Activated CD4-positive, alpha-beta T cell treated with anti-CD3 and anti-CD28 coated beads, Interleukin-2, amount 50 U/mL, for 24 hours (primary cell): ENCODE measurements at places on chromosomes 2 and 18.
A peak's percentile ranks its signal among the peaks of the same experiment; 100 is the strongest.

- DNase-seq: no peak
Observed at GRCh38 chr2:174797781-174798276, 33.6 kb upstream of the CHRNA1 start.

GRCh38 chr18:80171054-80171872, 62.2 kb downstream of the ADNP2 start:
- peak; percentile 30 for DNase-seq

DNA sequence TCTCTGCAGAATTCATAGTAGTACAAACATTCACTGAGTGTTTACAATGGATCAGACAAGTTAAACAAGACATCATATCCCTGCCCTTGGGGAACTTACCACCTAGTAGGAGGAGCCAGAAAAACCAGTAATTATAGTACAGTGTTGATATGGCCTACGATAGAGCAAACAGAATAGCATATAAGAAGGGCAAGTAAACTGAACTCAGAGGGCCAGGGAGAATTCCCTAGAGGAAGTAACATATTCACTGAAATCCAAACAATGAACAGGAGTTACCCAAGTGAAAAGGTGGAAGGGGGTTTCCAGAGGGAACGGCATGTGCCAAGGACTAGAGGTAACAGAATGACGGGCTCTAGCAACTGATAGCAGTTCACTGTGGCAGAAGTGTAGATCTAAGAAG, 34.1 kb downstream of the NHEJ1 start:
- DNase-seq: no peak

GRCh38 chr2:28833740-28834470, 23.3 kb downstream of the SPDYA start:
- DNase-seq: no peak

GRCh38 chr2:42128721-42129486, 40.2 kb upstream of the EML4 start:
- DNase-seq: no peak

GRCh38 chr18:13616041-13616440, 110.3 kb downstream of the FAM210A start:
- DNase-seq: no peak

GRCh38 chr2:148720501-148721001, 76.0 kb downstream of the EPC2 start:
- DNase-seq: no peak

- DNase-seq: no peak
Observed at GRCh38 chr2:11809586-11810236, 63.3 kb downstream of the LPIN1 start.

DNA sequence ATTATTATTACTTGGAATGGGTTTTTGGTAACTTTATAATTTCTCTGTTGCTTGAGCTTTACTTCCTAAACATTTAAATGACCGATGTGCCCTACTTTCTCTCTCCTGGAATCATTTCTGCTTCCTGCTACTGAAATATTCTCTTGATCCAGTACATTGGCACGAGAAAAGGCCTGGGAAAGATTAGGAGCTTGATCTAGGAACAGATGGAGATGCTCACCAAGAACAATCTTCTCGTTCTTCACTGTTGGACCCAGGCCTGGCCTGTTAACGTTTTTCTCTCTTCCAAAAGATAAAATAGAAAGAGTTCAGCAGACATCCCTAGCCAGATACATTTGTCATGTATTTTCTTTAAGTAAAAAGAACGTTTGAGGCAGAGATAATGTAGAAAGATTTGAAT, 1356.8 kb upstream of the CRIM1 start:
- no peak for DNase-seq

GRCh38 chr2:41222593-41222992, 770.7 kb upstream of the SLC8A1 start:
- no peak for DNase-seq

- DNase-seq: no peak
Observed at GRCh38 chr2:80050246-80050645, 254.3 kb downstream of the LRRTM1 start.

DNA sequence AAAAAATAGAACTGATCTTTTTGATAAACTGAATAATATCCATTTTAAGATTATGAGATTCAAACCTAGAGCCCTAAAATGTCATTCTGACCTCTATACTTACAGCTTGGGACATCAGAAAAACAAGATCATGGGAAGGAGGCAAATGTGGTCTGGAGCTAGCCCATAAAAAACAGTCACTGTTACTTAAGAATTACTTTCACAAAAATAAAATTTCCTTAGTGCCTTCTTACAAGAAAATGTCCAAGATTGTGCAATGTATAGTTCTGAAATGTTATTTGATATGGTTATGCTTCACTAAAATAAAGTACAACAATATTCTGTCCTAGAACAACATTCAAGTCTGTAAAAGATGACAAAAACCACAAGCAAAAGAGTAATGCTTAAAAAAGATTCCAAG, 247.6 kb downstream of the DYM start:
- DNase-seq: no peak

GRCh38 chr2:179264368-179265081, at the start of gene SESTD1:
Gene SESTD1 (minus strand): TSS chr2:179264832. CDS start chr2:179191841, 72,991 bp downstream.
- peak; percentile 23 for DNase-seq

- no peak for DNase-seq
Observed at GRCh38 chr2:43343573-43344304, 117.3 kb upstream of the ZFP36L2 start.

DNA sequence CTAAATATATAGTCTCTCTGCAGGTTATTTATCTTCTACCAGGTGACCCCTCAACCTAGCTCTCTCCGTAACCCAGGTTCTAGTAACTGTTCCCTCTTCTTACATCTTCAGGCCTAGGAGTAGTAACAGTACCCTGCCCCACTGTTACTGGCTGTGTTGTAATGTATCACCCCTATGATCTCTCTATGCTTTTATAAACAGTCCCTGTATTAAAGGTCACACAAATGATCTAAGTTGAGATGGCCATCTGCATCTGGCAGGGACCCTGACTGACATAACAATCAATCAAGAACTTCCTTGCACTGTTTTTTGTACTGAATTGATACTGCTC, 219.7 kb upstream of the STK17B start:
- no peak for DNase-seq

GRCh38 chr2:126172631-126173184, 483.2 kb upstream of the GYPC start:
- DNase-seq: no peak

- DNase-seq: no peak
Observed at GRCh38 chr2:101018934-101019333, 16.8 kb downstream of the RPL31 start.

- DNase-seq: no peak
Observed at GRCh38 chr2:64331114-64331645, 122.8 kb upstream of the LGALSL start.

GRCh38 chr2:181677912-181678586, 2.3 kb downstream of the NEUROD1 start:
- DNase-seq: no peak

GRCh38 chr2:112995346-112995920, 9.8 kb upstream of the IL36A start:
- no peak for DNase-seq

- DNase-seq: no peak
Observed at GRCh38 chr2:122174061-122174460, 418.6 kb downstream of the TSN start.
